ENCODE measurements at places on chromosomes 7 and 10.

DNA sequence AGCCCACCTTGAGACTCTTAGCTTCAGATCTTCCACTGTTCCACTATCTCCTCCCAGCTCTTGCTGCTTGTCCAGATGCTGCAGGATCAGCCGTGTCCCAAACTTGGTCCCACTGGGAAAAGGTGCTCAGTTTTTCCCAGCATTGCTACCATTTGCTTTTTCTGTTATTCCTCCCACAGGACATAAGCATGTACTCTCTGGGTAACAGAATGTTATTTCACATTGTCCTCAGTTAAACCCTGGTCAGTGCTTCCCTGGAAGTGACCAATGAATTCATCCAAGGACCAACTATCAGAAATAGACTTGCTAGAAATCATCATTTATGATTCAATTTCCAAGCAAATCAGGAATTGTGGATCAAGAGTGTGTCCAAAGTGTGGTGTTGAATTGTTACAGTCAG is 179.2 kb upstream of the ZNF32 start:
- DNase-seq, result no peak

GRCh38 chr10:123906884-123907652 is 15.5 kb upstream of the CPXM2 start:
- DNase-seq, result no peak

DNA sequence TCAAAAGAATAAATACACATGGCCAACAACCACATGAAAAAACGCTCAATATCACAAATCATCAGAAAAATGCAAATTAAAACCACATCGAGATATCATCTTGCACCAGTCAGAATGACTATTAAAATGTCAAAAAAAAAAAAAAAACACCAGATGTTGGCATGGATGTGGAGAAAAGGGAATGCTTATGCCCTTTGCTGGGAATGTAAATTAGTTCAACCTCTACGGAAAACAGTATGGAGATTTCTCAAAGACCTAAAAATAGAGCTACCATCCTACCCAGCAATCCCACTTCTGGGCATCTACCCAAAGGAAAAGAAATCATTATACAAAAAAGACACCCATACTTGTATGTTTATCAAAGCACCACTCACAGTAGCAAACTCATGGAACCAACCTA is 45.0 kb upstream of the DIP2C start:
- no peak for DNase-seq

DNA sequence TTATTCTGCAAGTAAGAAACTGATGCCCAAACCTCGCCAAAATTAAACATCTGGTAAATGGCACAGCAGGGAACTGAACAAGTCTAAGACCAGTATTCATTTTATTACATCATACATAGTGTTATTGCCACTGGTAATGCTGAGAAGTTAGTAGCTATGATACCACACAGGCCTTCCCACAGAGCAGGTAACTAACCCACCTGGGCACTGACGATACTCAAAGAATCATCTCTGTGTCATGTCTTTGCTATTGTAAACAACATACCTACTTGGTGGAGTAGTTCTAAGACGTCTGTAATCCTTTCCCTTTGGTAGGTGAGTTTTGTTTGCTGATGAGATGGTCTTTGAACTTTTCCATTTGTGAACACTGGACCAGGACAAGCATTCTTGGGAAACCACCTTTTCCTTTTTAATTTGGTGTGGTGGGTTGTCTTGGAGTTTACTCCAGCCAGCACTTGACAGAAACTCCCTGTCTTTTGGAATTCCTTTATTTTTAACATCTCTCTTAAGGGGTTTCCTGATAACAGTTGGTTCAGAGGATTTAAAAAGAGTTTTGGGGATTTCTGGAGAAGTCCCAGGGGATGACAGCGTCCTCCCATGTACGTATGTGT is 40.9 kb downstream of the PDSS1 start:
- no peak for DNase-seq

DNA sequence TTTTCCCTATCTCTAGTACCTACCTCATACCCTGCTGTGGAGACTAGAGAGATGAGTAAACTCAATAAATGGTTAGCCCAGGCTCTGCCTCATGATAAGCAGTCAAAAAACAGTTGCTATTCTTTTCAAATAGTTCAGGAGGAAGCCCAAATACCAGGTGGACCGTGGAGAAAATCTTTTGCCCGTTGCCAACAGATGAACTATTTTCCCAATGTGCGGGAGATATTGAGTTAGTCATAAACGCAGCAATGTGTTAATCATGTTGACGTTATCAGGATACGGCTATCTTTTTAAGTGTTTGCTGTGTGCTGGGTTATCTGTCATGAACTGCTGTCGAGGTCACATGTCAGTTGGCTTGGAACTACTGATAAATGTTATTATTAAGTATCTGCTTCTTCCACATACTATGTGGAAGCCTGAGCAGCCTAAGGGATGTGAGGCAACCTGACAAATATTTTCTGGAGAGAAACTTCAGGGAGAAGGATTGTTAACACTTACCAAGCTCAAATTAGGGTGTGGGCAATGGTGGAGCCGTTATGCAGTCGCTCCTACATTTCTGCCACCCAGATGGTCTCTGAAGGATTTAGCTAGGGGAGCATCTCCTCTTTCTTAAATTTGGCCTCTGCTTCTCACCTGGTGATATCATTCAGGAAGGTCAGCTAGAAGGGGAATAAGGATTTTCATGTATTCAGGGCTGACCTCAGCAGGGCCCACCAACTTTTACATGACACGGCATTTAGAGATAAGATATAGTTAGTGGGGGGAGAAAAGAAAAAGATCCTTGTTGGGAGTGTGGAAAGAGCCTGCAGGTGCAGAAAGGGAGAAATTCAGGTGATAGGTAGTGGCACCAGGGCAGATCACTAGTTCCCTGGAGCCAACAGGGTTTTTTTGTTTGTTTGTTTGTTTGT is 33.5 kb upstream of the SLC26A3 start:
- no peak for DNase-seq

- DNase-seq, result no peak
Measured at GRCh38 chr10:29807163-29807806, 172.5 kb upstream of the SVIL start.

GRCh38 chr7:48114115-48114514 is 25.1 kb downstream of the UPP1 start:
- no peak for DNase-seq

DNA sequence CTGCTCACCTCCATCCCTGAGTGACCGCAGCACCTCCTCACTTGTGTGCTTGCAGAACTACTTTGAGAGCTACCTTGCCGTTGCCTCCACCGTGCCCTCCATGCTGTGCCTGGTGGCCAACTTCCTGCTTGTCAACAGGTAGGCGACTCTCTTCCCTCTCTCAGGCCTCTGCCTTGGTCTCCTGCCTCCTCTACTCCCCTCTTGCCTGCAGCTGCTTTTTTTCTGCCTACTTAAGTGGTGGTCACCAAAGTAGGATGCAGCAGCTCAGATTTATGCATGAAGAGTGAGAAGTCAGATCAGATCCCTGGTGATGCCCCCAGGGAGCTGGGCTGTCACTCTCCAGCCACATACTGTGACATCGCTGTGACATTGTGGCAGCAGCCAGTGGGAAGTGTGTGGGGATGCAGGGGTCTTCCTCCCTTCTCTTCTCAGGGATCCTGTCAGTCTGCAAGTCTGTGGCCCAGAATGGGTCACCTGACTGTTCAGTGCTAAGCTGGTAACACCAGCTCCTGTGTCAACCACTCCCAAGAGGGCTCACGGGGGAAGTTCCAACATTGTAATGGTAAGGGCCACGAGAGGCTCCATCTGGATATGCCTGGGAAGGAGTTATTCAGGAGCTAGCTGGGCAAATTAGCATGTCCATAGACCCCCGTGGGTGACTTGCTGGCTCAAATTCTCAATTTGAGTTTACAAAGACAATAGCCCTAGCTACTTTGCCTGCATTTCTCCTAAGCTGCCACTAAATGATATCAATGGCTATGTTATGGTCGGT is 25.3 kb downstream of the SLC29A3 start:
- DNase-seq, result no peak

- DNase-seq, result no peak
Measured at GRCh38 chr10:102065561-102066398, 631 bp downstream of the HPS6 start.

- DNase-seq, result no peak
Measured at GRCh38 chr7:88046839-88047573, 113.0 kb downstream of the ADAM22 start.

DNA sequence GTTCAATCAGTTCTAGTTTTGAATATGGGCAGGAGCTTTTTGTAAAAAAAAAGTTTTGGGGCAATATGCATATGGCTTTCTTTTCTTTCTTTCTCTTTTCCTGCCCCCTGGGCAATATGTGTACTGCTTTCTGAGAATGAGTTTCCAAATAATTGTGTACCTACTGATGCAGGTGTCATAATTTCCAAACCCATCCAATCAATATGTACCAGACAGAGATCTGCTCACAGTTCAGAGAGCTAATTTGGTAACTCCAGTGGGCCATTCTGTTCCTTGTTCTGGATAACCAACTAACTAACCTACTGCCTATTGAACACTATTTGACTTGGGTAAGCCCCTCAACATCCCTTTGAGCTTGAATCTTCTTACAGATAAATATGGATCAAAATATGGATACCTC is 32.6 kb downstream of the HHEX start:
- DNase-seq, result no peak

- DNase-seq, result no peak
Measured at GRCh38 chr7:21538936-21539495, 3.8 kb upstream of the DNAH11 start.

DNA sequence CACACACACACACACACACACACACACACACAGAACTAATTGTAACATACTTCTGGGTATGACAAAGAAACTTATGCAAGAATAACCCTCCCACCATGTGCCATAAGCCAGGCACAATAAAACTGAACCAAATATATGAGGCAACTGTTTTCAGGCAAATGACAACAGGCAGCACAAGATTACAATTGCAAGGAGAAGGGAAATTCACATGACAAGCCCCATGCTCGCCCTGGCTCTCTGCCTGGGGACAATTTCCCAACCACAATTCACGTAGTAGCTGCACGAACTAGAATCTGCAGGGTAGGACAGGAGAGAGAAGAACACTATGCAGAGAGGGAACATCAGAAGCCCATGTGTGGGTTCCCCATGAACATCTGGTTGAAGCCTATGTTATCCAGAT is 143.3 kb downstream of the CALN1 start:
- DNase-seq, result no peak
